ENCODE measurements at places on chromosomes 2 and 18.

GRCh38 chr2:159605441-159606178 is 10.7 kb downstream of the BAZ2B start:
- DNase-seq, result no peak

DNA sequence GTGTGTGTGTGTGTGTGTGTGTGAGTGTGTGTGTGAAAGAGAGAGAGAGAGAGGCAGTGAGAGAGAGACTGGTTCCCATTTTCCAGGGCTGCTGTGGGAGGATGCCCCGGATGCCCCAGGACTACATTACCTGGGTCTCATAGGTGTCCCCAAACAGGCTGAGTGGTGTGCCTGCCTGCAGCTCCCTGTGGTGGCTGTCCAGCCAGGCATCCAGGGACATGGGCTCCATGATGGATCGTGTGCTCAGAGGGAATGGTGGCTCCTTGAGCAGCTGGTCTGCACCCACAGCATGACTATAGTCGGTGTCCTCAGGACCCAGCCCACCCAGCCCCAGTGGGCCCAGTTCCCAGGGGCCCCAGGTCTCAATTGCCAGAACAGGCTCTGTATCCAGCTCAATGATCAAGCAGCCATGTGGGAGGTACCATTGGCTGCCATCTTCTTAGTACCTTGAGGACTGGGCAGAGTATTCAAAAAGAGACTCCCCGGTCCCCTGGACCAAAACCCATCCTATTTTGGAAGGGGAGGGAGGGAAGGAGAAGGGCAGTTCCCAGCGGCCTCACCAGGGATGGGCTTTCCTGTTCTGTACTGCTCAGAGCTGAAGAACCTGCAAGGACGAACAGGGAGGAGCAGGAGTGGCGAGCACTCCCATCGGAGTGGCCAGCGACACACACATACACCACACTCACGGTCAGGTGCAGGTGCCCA is 5.8 kb upstream of the OXER1 start:
- DNase-seq, result no peak

- no peak for DNase-seq
These were observed 29.0 kb upstream of the TCF7L1 start for GRCh38 chr2:85104228-85104627.

GRCh38 chr18:60915160-60915559 is 418.1 kb upstream of the CDH20 start:
- no peak for DNase-seq

DNA sequence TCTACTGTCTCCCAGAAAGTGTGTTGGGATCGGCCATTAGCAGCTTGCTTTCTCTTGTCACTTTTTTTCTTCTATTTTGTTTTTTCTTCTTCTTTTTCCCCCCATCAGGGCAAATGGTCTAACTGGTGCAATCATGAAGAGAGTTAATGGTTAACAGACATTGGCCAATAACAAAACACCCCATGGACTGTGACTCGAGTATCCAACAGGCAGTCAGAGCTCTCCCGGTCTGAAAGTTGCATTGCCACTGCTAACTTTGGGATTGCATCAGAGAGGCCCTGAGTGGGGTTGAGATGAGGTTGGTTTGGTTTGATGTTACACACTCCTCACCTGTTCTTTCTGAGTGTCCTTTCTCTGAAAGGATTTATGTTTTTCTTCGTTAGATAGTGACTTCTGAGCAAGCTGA is 12.9 kb upstream of the SNORC start:
- DNase-seq, result no peak

DNA sequence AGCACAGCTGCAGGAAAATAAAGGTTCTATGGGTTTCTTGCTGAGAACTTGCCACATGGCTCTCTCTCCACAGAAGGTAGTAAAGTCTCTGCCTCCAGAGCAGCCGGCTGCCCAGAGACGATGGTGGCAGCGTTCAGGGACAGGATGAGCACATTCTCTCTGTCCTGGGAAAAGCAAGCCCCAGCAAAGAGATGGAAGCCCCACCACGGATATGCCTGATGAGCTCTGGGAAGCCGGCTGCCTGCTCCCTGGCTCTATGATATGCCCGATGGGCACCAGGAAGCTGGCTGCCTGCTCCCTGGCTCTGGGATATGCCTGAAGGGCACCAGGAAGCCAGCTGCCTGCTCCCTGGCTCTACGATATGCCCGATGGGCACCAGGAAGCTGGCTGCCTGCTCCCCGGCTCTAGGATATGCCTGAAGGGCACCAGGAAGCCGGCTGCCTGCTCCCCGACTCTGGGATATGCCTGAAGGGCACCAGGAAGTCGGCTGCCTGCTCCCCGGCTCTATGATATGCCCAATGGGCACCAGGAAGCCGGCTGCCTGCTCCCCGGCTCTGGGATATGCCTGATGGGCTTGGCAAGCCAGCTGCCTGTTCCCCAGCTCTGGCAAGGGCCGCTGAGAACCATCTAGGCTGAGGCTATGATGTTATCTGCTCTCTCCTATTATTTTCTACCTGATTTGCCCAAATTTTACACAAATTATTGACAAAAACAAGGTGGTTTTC is 21.5 kb upstream of the SNTG2 start:
- DNase-seq, result no peak
